Urothelium cell line (cell line): ENCODE measurements at places on chromosomes 12 and 14.

- no peak for DNase-seq
Measured at GRCh38 chr12:74899031-74899829, 310.4 kb downstream of the KCNC2 start.

DNA sequence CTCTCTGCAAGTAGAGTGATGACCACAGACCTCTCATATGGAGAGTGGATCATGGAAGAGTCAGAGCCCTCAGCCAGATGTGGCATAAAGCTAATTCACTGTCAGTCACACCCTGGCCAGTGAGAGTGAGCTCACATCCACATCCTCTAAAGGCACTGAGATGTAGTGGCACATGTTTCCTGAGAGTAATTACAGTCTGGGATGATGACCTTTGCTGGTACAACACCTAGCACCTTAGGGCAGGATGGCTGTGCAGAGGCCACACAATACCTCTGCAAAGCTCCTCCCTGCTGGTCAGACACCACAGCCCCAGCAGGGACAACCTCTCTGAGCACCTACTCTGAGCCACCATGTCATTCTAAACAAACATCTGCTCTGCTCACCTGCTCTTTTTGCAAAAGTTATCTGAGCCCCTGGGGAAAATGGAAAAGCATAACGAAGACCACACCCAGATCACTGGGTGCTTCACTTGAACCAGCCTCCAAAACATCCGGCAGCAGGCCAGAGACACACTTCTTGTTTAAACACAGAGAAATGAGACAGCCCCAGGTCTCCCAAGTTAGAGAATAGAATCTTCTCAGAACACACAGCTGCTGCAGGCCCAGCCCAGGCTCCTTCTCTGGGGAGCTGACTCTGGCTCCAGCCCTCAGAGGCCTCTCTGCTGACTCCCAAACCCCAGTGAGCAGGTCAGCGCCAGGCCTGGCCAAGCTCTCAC is 30.3 kb downstream of the PITPNM2 start:
- DNase-seq: no peak

- DNase-seq: peak; percentile 32
Measured at GRCh38 chr12:108337235-108338223, 1.6 kb downstream of the CMKLR1 start.

DNA sequence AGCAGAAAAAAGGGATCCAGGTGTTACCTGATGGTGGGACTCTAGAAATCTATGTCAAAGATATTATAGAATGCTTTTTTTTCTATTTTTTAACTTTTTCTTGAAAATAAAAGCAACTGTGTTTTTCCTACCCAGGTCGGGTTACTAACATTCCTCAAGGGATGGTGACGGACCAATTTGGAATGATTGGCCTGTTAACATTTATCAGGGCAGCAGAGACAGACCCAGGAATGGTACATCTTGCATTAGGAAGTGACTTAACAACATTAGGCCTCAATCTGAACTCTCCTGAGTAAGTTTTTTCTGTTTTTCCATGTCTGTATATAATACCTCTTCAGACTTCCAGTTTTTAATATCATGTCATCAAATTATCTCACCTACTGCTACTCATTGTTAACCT is 27.6 kb upstream of the KCNMB4 start:
- no peak for DNase-seq

DNA sequence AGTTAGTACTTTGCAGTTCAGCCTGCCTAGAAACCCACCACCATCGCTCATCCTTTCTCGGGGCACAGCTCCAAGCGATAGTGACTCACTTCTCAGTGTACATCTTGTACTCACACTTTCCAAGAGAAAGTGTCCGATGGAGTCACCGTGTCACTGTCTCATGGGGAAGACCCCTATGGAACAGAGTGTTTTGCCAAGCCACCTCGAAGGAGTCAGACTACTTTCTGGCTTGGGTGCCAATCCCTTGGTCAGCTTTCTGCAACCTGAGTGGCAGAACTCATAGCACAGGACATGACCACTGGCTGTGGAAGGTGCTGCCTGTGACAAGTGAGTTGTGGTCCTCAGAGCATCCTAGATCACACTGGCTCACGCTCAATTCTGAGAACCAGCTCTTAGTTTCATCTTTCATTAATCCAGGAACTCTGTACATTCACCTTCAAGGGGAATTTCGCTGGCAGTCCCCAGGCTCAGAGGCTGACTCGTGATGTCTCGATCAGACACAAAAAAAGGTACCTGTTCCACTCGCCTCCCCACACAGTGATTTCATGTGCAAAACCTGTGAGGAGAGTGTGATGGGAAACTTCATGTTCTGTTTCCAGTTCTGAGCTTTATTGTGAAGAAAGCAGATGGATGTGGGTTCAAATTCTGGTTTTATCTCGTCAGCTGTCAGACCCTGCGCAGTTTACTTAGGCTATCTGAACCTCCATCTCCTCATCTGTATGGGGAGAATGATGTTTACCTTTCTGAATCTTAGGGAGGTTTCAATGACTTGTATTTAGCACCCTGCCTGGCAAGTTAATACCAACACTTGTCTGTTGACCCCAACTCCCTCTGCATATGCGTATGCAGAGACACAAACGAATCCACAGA is 127.3 kb upstream of the CCND2 start:
- DNase-seq: no peak

GRCh38 chr14:62670526-62670925 is 374.7 kb downstream of the KCNH5 start:
- DNase-seq: no peak

GRCh38 chr14:50040401-50040775 is 76.0 kb downstream of the VCPKMT start:
- DNase-seq: peak; percentile 93

GRCh38 chr14:36662543-36663403 is 1.1 kb downstream of the PAX9 start:
- DNase-seq: no peak

- DNase-seq: peak; percentile 22
Measured at GRCh38 chr12:105409801-105410471, 79.4 kb downstream of the C12orf75 start.

- DNase-seq: no peak
Measured at GRCh38 chr14:96408608-96409007, 16.7 kb downstream of the AK7 start.

- DNase-seq: no peak
Measured at GRCh38 chr12:23028158-23028802, 403.3 kb downstream of the ETNK1 start.

DNA sequence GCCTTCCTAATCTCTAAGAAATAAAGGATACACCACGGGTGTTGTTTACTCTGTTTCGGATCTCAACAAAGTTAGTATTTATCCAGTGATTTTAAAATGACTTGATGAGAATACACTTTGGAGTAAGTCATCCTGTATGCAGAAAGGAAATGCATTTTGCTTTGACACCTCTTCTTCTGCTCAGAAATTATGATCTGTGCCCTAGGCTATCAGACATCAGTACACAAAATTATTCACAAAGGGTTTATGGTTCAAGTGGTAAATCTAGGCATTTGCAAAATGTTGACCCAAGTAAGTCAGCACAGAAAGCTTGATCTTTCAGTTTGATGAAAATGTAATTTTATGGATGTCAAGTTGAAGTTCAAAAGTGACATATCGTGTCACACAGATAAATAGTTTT is 248.5 kb downstream of the ATP23 start:
- no peak for DNase-seq

DNA sequence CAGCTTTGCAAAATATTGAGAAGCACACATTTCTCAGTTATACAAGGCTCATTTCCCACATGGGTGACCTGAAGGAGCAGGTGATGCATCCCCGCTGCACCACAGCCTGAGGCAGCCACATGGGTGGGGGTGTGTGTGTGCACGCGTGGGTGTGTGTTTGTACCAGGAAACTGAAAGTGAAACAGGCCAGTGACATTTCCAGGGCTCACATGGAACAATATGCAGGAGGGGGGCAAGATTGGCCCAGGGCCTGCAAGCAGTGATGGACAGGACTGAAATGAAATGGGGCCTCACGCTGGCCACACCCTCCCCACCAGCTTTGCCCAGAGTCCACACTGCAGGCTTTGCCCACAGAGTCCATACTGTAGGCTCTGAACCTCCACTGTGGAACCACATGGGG is 154.2 kb upstream of the PARP11 start:
- DNase-seq: no peak

DNA sequence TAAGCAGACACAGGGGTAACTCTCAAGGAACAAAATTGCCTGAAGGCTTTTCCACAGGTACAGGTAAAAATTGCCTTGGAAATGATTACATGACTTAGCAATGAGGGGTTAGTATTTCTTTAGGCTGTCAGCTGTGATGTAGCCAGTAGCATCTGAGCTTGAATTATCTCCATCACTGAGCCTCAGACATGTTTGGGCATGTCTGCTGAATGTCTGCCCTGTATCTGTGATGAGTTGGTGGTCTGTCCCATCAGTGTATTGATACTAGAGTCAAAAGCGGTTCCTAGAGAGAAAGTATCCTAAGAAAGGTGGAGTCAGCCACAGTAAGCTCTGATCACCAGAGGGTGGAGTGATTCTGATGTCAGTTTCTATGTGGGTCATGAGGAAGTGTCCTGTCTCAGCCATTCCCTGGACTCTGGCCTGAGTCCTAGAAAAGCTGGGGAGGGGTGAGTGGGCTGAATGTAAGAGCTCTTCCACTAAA is 16.3 kb downstream of the AKAP6 start:
- no peak for DNase-seq

DNA sequence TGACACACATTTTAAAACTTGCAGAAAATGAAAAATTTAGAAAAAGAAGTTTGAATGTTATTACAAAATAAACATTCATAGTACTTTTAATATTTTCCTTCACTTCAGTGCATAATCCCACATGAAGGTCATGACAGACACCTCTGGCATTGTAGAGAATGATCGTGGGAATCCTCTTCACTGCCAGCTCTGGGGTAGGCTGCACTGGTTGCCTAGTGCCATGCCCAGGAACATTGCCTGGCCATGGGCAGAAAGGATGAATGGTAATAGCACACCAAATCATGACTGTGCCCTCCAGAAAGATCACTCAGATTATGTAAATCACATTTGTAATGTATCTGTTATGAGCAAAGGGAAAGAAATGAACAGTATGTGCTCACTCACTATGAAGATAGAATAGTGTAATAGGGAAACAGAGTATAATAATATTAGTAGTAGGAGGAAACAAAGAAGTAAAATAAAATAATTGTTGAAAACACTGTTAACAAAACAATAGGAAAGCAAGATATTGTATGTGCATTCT is 161.6 kb downstream of the PLCZ1 start:
- no peak for DNase-seq

DNA sequence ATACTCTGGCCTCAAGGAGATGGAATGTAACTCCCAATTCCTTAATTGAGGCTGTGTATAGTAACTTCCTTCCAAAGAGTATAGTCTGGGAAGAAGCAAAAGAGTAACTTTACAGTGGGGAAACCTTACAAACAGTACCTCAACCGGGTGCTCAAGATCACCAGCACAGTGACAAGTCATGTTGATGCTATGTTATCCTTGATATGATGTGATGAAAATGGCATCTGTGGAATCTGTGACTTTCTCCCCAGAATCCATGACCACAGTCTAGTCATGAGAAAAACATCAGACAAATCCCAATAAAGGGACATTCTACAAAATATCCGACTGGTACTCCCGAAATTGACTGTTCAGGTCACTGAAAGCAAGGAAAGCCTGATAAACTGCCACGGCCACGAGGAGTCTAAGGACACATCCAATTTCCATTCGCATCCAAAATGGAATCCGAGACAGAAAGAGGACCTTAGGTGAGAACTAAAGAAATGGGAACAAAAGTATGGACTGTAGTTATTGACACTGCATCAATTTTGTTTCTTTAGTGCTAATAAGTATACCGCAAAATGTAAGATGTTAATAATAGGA is 97.3 kb upstream of the FRMD6 start:
- DNase-seq: peak; percentile 83

- no peak for DNase-seq
Measured at GRCh38 chr14:56168007-56168616, 49.9 kb downstream of the PELI2 start.

DNA sequence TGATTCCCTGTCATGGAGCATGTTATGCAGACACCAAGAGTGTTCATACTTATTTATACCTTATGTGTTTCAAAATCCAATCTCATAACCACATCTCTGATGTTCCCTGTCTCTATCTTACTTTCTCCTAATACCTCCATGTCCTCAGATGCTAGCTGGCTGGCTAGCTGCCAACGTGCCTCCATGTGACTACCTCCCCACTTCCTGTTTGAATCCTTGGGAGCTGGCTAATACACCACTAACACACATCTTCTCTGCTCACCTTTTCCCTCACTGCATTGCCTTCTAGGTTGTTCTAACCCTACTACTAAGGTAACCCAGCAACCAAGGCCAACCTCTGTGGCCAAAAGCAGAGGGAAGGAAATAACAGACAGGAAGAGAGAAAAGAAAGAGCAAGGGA is 27.3 kb downstream of the TTC5 start:
- peak; percentile 38 for DNase-seq

DNA sequence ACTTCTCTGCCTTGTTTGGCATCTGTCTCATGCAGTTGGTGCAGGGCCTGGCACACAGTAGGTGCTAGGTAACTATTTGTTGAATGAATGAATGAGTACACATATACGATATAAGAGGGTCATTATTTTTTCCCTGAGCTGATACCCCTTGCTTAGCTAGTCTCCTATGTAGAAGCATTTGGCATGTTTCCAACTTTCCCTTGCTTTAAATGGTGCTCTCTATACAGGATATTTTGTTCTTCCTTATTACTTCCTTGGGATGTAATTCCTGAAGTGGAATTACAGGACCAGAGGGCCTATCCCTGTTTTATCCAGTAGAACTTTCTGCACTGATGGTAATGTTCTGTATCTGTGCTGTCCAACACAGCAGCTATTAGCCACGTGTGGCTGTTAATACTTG is 250.1 kb upstream of the PWP1 start:
- DNase-seq: no peak

GRCh38 chr14:24058260-24058950 is 6.6 kb downstream of the CARMIL3 start:
- peak; percentile 83 for DNase-seq

- peak; percentile 36 for DNase-seq
Measured at GRCh38 chr12:5554711-5555110, 122.8 kb downstream of the NTF3 start.

DNA sequence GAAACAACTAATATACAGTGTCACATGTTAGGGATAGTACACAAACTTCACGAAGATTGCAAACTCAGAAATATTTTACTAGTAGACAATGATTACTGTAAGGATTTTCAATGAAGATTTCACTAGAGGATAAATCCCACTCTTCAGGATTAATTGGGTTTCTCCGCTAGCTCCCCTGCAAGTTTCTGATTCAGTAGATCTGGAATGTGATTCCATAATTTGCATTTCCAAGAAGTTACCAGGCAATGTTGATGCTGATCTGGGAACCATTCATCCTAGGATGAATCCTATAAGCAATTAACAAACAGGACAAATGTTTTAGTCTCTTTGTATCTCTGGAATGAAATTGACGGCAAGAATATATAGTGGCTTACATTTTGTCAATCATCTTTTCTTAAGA is 272.4 kb downstream of the ALX1 start:
- no peak for DNase-seq

GRCh38 chr12:9933958-9934357 is 1.8 kb upstream of the CLEC2A start:
- no peak for DNase-seq

DNA sequence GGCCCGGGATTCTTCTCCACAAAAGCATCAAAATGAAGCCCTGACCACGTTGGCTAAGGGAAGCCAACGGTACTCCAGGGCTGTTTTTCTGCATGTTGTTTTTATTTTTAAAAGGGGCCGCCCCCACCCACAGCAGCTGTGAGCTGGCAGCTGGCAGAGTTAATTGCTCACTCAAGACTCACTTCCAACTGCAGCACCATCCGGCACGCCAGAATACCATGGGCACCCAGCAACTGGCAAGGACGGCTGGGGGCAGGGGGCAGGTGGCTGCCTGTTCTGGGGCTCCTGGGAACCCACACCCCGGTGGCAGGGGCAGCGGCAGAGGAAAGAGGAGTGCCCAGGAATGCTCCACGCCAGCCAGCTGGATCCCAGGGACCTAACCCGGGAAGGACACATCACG is 44.3 kb downstream of the NCOR2 start:
- no peak for DNase-seq
